ENCODE measurements at places on chromosomes 16 and 17. TPM values are rescaled to one million over a fixed set of nuclear protein-coding genes. Genes with fewer than 3 reads are reported as not detected.
A peak's percentile ranks its signal among the peaks of the same experiment; 100 is the strongest.

GRCh38 chr16:68265078-68265920, 973 bp downstream of the SLC7A6 start:
- peak; percentile 75 for DNase-seq

GRCh38 chr17:67162771-67163170, 82.2 kb downstream of the HELZ start:
- DNase-seq: no peak

GRCh38 chr16:65122724-65123395, 997 bp upstream of the CDH11 start:
- no peak for DNase-seq

- no peak for DNase-seq
Measured at GRCh38 chr16:48680881-48681280, 70.9 kb upstream of the N4BP1 start.

DNA sequence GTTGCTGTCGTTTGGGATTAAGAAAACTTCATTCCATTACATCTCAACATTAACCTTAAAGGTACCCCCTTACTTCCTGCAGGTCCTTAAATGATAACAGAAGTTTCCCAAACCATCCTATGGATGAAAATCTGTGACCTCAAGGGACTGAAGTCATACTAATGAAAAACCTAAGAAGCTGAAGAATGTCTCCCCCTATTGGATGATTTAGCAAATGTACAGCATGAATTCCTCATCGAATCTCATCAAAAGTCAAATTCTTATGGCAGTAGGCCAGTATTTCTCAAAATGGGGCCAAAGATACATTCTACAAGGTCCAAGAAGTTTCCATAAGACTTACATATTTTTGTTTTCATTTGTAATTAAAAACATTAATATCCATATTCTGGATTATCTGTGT, 13.5 kb downstream of the SCO1 start:
- peak; percentile 73 for DNase-seq

DNA sequence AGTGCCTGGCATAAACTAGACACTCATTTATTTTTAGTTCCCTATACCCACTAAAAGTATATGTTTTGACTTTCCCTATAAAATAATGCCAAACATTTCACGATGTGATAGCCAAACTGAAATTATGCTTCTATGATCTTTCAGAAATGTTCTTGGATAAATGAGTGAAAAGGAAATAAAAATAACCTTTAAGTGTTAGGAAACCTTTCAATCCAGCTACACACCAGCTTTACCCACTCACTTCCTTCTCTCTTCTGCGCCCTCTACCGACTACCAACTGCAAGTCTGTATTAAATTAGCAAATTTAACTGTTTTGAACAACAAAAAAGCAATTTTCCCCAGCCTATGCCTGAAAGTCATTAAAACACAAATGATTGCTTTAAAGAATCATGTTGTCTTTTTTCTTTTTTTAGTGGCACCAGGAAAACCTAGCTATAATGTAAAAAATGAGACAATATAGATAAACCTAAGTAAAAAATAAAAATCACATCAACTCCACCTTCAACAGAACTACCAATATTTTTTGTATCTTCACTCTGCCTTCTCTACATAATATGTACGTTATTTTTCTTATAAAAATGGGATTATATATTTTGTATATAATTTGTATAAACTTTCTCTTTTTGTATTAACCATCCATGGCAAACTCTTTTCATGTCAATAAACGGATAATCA, 13.2 kb upstream of the TMEM100 start:
- peak; percentile 79 for DNase-seq

- no peak for DNase-seq
Measured at GRCh38 chr17:15891318-15891717, 53.6 kb upstream of the ADORA2B start.

- no peak for DNase-seq
Measured at GRCh38 chr16:84117494-84117843, 727 bp upstream of the MBTPS1 start.

DNA sequence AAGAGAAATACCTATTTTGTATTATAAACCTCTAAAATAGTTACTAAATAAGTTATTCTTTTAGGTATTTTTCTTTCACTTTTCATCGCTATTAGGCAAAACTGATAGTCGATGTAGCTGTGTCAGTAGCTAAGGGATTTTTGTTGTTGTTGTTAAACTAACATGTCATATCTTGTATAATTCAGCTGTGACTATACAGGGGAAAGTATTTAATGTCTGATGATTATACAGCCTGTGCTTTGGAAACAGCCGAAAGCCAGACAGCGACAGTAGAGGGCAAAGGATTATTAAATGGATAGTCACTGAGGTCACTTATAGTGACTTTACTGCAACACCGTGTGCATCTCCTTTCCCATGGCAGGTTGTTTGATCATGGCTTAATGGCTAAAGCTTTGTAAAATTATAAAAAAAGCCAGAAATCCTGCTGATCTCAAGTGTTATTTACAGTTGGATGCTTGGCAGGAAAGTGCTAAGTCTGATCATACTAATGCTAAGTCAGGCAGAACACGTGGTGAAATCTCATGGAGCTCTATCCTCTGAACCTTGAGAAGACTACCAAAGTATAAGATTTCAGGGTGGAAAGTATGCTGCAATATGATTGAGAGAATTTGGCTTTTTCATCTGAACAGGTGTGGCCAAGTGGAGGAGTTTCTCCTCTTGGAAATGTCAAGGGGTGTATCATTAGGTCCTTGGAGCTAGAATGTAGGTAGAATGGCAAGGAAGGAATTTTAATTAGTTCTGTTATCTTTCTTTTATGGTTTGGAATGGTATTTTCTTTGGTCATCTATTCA, 88.4 kb downstream of the FTO start:
- no peak for DNase-seq

GRCh38 chr17:1029196-1029921, 32.4 kb downstream of the TIMM22 start:
- DNase-seq: no peak

GRCh38 chr17:63645775-63646487, 23.7 kb downstream of the MAP3K3 start:
- DNase-seq: no peak

GRCh38 chr16:31265329-31266245, 5.8 kb downstream of the ITGAM start:
- no peak for DNase-seq

- no peak for DNase-seq
Measured at GRCh38 chr17:77394540-77395295, 253.9 kb downstream of the SEC14L1 start.

DNA sequence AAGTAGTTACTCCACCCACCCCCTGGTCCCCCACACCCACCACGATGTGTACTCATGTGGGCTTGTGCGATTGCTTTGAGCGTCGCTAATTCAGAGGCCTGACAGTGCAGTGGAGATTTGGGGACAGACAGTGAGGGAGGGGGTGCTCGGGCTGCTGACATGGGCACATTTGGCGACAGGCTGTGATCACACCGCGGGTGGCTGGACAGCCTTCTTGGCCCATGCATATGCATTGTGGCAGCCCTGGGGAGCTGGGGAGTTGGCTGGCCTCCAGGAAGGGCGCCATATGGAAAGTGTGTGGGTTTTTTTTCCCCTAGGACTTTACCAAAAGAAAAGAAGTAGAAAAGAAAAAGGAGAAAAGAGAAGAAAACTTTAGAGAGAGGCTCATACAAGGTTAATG, 275.5 kb upstream of the N4BP1 start:
- DNase-seq: no peak

- DNase-seq: peak; percentile 79
Measured at GRCh38 chr16:48231727-48232492, 12.2 kb upstream of the LONP2 start.

The KRTAP2-1 gene
- not detected for total RNA-seq

The DDX19B gene
- 63.7 TPM for total RNA-seq

The CSH1 gene
- total RNA-seq: not detected

The NPIPA7 gene
- 27.4 TPM for total RNA-seq

The RSPRY1 gene
- 23.7 TPM for total RNA-seq

The KRTAP3-2 gene
- not detected for total RNA-seq
